NCI-H2081 treated with DMSO at 0.1 percent for 48 hours (cell line): ENCODE measurements at places on chromosomes 7 and 10.

DNA sequence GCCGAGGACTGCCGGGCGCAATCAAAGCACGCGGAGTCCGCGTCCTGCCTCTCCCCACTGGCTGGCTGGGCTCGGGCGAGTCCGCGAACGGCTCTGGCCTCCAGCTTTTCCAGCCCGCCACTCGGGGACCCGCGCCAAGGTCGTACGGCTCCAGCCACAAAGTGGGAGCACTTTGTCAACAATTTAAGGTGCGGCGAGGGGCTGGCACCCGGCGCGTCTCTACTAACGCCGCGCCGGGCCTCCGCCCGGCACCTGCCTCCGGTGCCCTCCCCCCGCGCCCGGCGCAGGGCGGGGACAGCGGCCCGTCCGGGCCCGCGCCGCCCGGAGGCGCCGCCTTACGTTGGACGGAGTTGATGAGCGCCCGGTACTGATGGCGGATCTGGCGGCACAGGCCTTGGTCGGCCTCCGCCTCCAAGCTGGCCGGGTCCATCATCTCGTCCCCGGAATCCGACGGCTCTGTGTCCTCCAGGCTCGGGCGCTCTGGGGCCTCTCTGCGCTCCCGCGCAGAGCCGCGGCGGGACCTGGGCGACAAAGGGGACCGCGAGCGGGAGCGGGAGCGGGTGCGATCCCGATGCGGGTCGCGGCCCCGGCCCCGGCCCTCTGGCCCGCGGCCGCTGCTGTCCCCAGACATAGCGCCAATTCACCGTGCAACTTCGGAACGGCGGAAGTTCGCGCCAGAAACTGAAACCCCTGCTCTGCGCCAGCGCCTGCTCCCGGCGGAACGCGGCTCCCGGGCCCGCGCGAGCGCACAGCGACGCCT lies at the start of gene NSMCE4A:
Gene NSMCE4A (minus strand): TSS at position 683 of the 760 bp plus-strand sequence. CDS start 52 bp downstream, at position 631.
- DNase-seq = peak; percentile 7

DNA sequence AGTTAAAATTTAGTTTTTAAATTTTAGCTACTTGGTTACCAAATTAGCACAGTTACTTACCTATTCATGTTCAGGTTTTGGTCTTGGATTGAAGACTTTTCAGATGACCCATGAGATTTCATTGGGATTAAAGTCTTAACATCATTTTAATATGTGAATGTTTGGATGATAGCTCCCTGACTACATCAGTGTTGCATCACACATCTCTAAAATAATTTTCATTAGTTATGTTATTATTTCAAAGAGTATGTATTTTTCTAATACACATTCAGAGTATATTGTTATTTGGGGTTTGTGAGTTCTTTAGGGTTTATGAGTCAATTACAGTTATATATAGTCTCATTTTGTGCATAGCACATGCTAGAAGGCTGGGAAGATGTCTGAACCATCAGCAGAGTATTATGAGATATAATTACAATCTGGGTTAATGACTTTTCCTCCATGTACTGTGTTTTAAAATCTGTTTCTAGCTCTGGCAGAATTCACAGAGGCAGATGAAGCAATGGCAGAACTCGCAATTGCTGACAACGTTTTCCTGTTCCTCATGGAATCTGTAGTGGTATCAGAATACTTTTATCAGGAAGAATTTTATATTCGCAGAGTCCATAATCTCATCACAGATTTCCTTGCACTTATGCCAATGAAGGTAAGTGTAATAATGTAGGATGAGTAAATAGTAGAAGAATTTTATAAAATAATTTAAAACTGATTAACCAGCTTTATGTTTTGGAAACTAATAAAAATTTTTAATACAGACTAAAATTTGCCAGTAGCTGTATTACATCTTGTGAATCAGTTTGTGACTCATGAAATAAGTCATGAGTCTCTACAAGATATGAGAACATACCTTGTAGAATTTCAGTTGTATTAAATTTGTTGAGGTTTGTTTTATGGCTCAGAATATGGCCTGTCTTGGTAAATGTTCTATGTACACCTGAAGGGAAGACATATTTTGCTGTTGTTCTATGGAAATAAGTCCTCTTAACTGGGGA lies 26.9 kb downstream of the NUP205 start:
- DNase-seq = no peak

- no peak for DNase-seq
Measured at GRCh38 chr7:121755286-121755685, 117.7 kb upstream of the PTPRZ1 start.

DNA sequence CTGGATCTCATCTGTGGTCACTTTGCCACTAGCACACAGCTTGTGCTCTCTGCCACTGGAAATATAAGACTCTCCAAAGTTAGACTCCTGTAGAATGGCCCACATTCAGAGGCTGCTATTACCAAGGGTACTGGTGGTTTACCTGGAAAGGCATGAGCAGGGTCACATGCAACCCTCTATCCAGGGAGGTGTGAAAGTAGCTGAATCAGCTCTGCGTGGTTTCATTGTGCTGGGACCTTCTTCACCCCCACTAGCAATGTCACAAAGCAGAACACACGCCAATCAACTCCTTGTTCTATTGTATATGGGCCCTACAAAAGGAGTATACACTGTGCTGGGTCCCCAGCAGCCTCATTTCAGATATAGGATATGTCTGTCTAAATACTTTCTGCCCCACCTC lies 353.6 kb upstream of the AUTS2 start:
- no peak for DNase-seq

GRCh38 chr10:47361293-47361692 lies 13.1 kb downstream of the RBP3 start:
- DNase-seq = no peak

GRCh38 chr7:33776788-33777187 lies 128.6 kb upstream of the BMPER start:
- no peak for DNase-seq

DNA sequence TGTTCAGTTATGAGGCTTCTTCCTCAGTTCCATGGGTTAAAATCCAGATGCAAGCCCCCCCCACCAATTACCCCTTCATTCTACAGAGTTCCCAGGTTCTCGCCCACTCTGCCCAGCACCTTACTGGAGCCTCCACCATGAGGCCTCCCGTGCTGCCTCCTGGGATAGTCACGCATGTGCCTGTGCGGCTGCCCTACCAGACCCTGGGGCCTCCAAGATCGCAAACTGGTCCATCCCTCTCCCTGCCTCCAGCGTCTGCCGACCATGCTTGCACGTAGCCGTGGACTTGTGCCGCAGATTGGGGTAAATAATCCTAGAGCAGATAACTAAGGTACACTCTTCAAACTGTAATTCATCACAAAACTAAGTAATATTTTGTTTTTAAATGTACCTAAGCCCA lies 611.2 kb downstream of the PTPRN2 start:
- no peak for DNase-seq

DNA sequence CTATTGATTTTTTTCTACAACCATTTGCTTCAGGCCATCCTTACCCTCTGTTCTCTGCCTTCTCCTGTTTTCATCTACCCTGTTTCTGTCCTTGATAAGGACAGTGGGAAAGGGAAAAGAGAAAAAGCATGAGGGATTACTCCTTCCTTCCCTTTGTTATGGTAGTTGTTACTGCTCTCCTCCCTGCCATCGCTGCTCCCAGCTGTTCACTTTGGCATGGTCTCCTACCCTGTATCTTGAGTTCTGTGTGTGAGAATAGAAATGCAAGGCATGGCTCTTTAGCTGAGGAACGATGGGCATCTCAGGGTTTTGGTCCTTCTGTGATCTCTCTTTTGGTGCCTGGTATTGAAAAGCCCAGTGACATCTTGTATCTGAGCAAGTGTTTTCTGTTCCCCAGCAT lies 6.4 kb downstream of the CCSER2 start:
- DNase-seq = no peak

GRCh38 chr10:4704034-4704545 lies 121.9 kb upstream of the AKR1E2 start:
- no peak for DNase-seq

GRCh38 chr10:60417024-60417423 lies 27.3 kb upstream of the ANK3 start:
- DNase-seq = no peak

DNA sequence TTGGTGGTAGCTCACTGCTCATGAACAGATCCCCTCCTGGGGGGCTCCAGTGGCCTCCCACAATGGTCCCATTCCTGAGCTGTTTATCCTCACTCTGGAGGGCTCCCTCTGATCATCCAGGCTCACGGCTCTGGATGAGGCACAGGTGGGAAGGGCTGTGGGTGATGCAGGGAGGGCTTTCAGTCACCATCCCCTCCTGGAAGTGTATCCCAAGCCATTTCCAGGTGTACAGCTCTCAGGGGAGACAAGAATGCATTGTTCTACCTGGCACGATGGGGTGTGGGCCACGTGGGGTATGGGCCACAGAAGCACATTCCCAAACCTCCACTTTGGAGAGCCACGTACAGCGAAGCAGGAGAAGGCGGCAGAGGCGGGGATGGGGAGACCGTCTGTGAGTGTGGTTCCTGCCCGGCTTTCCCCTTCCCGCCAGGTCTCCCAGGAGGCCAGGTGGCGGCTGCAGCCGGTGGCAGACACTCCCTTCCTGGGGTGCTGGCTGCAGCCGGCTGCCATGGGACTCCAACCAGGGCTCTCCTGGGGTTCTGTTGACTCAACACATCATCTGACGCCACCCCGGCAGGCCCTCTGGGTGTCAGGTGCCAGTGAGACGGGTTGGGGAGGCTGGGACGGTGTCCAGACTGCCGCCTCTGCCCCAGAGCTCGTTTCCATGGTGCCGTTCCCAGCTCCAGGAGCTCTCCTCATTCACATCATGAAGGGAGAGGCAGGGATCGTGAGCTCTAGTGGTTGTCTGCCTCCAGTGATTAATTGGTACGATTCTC lies 169.7 kb upstream of the RHEB start:
- peak; percentile 85 for DNase-seq

DNA sequence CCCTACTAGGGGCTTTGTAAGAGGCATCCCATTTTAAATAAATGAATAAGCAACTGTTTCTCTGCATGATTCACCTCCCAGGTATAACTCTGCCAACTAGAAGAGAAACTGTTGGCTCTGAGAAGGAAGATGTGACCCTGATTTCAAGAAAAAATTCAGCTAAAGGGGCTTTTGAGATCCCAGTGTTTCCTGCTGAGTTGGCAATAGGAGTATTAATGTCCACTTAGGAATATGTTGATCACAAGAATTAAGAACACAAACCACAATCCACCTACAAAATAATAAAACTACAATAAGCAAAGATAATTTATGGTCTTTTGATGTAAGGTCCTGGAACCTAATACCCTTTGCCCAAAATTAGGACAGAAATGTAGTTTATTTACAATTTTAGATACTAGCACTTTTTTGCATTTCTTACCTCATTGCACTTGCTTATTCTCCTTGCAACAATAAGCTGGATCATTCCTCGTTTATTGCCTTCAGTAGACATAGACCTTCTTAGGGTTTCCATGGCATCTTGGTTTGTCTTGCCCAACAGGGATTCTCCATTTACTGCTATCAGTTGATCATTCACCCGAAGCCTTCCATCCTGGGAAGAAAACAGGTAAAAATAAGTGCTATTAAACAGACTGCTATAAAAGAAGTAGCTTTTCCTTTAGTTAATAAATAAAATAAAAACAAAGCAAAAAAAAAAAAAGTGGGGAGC lies 456.2 kb downstream of the PARD3 start:
- no peak for DNase-seq

DNA sequence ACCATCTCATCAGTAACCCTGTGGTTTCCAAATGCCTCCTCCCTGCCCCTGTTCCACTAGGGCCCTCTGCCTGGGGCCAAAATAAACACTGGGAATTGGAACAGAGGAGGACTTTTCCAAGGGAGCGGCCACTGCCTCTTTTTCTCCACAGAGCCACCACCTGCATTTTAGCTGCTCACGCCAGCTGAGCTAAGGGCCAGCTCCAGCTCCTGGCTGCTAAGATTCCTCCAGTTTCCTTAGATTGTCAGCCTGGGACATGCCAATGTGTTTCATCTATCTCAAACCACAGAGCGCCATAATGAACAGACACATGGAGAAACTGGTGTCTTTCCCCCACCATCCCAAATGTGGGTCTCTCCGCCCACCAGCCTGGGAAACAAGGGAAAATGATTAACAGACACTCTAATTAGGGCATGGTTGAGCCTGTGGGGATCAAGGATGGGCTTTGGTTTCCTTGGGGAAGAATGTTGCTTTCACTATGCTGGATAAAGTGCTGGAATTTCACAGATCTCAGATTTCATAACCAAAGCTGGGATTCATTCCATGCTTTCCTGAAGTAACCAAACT lies 52.2 kb downstream of the ASB13 start:
- DNase-seq = no peak

- DNase-seq = no peak
Measured at GRCh38 chr7:25879799-25880198, 272.2 kb upstream of the NFE2L3 start.

DNA sequence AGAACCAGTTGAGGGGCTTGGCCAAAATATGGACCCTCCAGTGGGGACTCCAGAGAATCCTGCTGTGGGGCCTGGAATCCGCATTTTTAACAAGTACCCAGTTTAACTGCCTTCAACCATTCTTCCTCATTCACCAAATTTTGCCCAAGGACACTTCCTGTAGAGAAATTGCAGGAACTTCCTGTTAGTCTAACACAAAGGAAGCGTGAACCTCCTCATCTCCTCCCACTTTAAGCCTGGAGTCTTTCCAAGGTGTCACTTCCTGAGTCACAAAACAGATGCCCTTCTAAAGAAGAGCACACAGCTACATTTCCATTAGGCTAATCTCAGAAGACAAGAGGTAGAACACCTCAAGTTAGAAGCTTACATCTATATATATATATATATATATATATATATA lies 188.4 kb downstream of the PPP1R17 start:
- DNase-seq = no peak

- no peak for DNase-seq
Measured at GRCh38 chr7:17524746-17525145, 226.3 kb downstream of the AHR start.

GRCh38 chr10:21501091-21501490 lies 24.4 kb downstream of the SKIDA1 start:
- no peak for DNase-seq

DNA sequence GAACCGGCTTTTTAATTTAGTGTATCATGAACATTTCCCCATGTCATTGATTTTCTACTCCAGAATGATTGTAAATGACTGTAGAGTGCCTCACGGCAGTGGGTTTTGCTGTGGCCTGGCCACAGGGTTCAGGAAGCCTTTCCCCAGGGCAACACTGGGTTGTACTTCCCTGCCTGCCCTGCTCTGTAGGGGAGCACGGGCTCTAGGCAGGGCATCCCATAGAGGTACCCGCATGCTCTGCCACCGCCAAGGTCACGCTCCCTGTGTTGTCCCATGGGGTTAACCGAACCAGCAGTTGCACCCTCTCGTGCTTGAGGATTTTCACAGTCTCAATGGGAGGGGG lies 63.8 kb downstream of the BPGM start:
- no peak for DNase-seq

GRCh38 chr7:44391171-44391570 lies 65.8 kb upstream of the CAMK2B start:
- DNase-seq = no peak

GRCh38 chr10:62093863-62094291 lies 174.8 kb downstream of the RTKN2 start:
- no peak for DNase-seq

- no peak for DNase-seq
Measured at GRCh38 chr7:29354340-29354739, 159.8 kb downstream of the CHN2 start.

GRCh38 chr10:110209454-110209925 lies 2.1 kb downstream of the MXI1 start:
- no peak for DNase-seq

- no peak for DNase-seq
Measured at GRCh38 chr10:16894821-16895220, 77.6 kb upstream of the RSU1 start.
